ENCODE measurements at places on chromosomes 13 and 19.

- DNase-seq: no peak
Measured at GRCh38 chr13:112826565-112826964, 136.7 kb downstream of the ATP11A start.

- no peak for DNase-seq
Measured at GRCh38 chr13:106597749-106598395, 29.9 kb upstream of the ARGLU1 start.

GRCh38 chr19:49106648-49107135, 7.5 kb upstream of the LIN7B start:
- DNase-seq: no peak

DNA sequence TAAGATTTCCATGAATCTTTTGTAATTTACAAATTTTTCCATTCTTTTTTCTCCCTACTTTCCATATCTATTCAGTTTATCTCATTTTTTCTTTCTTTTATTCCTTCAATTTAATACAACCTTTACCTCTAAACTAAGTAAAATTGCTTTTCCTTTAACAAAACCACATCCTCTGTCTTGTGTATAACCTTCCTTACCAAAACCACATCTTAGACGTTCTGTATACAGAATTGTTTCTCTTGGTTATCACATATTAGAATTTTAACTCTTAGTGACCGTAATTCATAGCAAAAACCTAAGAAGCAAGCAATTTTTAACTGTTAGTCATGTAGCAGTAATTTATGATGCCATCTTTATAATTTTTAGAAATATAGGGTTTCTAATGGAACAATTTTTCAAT, 15.0 kb downstream of the PPP5C start:
- DNase-seq: no peak

DNA sequence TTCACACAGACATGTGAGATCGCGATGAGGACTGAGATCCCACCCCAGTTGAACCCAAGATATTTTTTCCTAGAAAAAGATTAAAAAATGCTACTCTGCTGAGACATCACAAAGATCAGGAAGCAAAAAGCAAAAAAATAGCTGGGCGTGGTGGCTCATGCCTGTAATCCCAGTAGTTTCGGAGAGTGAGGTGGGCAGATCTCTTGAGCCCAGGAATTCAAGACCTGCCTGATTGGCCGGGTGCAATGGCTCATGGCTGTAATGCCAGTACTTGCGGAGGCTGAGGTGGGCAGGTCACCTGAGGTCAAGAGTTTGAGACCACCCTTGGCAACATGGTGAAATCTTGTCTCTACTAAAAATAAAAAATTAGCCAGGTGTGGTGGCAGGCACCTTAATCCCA, 1.1 kb downstream of the FUT3 start:
- DNase-seq: no peak

DNA sequence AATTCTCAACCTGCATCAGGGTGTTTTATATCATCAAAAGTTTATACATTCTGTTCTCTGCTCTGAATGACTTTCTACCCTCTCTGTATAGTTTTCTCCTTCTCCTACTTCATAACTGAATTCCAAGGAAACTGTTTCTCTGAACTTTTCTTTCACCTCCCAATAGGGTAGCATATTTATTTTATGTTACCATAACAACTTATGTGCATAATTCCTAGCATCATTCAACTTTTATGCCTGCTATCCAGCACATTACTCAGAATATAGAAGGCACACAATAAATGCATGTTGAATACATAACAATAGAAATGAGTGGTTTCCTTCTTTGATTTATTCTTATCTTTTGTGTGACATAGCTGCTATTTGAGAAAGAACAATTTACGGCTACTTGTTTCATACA, 2385.0 kb downstream of the PCDH9 start:
- no peak for DNase-seq

- peak; percentile 80 for DNase-seq
Measured at GRCh38 chr19:2722541-2723344, 1.6 kb upstream of the DIRAS1 start.

GRCh38 chr13:113748101-113748861, 10.7 kb upstream of the TMEM255B start:
- DNase-seq: no peak

DNA sequence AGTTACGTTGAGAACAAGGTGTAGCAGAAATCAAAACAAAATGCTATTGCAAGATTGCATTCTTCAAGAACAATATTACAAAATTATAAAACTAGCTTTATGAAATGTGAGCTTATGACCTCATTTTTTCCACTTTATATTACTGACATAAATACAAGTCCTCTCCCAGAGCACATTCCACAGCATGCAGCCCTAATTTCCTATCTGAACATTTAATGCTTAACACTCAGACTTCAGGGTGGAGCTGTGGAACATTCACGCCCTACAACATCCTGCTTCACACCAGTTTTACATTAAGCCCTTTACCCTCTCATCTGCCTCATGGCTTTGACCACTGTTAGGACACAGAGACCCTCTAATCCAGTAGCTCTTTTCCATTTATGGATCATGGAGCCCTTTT, 65.5 kb downstream of the EPSTI1 start:
- no peak for DNase-seq

DNA sequence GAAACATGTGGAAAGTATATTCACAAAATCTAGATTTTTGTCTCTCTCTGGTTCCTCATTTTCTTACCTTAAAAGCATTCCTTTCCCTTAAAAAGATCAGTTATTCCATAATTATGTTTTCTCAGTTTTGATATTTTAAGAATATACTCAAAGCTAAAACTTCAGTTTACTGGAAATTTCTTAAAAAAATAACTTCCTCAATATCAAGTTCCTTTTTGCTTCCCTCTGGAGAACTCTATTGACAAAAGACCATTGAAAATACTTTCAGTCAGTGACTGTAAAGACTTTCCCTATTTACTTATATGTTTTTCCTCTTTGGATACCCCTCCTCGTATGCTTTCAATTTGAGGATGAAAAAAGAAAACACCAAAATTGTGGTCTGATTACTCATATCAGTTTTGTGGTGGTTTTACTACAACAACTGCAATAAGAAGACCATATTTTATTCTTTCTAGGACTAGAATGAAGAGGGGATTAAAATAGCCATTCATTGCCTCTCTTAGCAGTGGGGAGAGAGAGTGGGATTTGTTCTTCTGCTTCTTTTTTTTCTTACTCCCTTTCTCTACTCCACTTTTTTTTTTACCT, 113.2 kb downstream of the ESD start:
- no peak for DNase-seq

GRCh38 chr13:46717856-46718255, 79.1 kb downstream of the ESD start:
- DNase-seq: no peak

GRCh38 chr19:40659566-40659965, 30.9 kb downstream of the NUMBL start:
- DNase-seq: no peak

DNA sequence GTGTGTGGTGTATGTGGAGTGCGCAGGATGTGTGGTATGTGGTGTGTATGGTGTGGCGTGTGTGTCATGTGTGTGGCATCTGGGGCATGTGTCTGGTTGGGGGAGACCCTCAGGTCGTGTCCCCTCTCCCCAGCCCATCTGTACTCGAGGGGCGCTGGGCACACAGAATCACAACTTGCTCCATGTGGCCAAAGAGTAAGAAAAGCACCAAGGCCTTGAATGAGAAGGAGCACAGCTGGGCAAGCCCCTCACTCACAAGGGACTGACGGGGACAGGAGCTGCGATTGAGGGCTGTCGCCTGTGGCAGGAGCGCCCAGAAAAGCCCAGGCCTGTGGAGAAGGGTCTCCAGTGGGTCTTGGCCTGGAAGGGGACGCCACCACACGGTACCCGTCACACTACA, 62.8 kb downstream of the PEPD start:
- DNase-seq: no peak

DNA sequence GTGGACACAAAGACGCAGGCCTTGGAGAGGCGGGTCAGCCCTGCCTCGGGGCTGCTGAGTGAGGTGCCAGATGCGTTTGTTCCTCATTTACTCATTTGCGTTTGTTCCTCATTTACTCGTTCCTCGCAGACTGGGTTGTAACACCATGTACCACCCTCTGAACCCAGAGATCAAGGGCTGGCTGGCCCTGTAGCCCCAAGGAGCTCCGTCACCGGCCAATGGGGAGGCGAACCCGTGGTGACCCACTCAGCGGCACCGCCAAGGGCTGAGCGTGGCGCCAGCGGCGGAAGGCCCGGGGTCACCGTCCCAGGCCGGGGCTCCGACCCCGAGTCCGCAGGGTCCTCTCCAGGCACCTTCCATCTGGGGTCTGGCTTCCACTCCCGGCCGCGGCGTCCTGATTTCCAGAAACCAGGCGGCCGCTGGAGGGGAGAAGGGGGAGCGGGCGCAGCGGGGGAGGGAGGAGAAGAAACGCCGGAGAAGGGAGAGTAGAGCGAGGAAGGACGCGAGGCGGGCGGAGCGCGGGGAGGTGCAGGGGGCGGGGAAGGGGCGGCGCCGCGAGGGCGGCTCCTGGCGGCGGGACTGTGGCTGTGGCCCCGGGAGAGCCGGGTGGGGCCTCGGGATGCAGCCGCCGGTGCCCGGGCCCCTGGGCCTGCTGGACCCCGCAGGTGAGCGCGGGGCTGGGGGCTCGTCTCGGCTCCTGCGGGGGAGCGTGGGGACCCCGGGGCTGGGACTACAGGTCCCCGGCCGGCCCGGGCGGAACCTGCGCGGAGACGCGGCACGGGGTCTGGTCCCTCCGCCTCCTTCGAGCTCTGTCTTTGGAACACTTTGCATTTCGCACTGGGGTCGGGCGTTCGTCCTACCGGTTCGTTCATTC, at the start of gene TMEM255B:
TMEM255B (plus strand) TSS at position 576 of the 874 bp plus-strand sequence; CDS start at position 620, 44 bp downstream.
- peak; percentile 63 for DNase-seq

DNA sequence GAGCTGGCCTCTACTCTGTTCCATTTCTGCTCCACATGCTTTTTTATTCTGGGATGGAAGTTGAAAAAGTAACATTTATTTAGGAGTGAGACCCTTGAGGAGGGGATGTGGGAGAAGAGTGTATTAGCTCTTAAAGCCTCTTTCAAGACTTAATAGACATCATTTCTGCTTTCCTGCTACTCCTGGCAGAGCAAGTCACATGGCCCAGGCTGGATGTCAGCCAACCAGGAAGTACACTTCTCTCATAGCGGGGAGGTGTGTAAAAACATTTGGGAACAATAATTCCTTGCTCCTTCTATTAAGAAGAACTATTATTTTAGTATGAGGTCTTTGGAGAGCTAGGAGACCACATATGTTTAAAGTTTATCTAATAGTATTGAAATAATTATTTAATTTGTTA, 40.6 kb upstream of the FAM216B start:
- DNase-seq: no peak
